ENCODE measurements at places on chromosomes 13 and 19.
A peak's percentile ranks its signal among the peaks of the same experiment; 100 is the strongest.

DNA sequence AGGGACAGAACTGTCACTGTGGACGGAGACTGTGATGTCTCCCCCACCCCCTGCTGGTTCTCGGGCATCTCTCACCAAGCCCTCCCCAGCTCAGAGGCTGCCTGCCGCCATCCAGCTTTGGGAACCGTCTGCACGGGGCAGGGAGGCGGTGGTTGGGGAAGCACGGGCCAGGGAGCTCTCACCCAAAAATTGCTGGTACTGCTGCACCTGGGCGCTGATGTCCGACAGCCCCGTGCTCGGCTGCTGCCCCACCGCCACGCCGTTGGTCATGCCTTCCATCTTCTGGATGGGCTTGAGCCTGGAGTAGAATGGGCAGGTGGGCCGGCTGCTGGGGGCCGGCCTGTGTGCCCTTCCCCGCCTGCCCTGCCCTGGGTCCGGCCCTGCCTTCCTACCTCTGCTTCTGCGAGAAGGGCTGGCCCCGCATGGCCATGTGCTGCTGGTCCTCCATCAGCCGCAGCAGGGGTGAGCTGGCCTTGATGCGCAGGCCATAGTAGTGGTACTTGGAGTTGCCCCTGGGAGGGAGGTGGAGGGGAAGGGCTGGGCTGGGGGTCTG lies 16.1 kb downstream of the DCAF15 start:
- DNase-seq: no peak

GRCh38 chr13:106499896-106500295 lies 35.6 kb downstream of the EFNB2 start:
- DNase-seq: peak; percentile 54

- peak; percentile 44 for DNase-seq
Measured at GRCh38 chr13:106566641-106567473, 1.1 kb downstream of the ARGLU1 start.

- no peak for DNase-seq
Measured at GRCh38 chr19:41367848-41368301, 3.9 kb upstream of the B9D2 start.

DNA sequence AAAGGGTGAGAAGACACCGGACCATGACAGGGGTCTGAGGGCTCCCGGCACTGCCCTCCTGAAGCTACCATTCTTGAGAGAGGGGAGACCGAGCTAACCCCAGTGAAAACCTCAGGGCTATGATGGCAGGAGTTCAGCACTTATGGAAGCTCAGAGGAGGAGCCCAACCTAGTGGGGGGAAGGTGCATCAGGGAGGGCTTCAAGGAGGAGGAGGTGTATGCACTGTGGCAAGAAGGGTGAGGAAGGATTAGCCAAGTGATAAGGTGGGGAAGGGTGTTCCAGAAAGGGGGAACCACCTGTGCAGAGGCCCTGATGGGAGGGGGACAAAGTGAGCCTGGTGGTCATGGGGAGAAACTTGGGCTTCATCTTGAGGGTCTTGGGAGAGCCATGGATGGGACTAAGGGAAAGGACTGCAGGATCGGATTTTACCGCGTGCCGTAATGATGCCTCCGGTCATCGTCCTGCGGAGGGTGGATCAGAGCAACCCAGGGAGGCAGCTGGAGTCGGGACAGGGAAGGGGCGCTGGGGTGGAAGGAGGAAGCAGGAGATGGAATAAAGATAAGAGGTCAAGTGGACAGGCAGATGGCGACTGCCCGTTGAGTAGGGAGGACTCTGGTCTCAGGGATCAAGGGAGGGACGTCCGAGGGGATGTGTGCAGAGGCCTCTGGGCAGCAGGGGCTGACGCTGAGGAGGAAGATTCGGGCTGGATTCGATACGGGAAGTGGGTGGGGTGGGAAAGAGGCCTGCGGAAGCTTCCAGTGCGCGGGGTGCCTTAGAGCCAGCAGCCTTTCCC lies 13.3 kb upstream of the PSMD8 start:
- DNase-seq: no peak

DNA sequence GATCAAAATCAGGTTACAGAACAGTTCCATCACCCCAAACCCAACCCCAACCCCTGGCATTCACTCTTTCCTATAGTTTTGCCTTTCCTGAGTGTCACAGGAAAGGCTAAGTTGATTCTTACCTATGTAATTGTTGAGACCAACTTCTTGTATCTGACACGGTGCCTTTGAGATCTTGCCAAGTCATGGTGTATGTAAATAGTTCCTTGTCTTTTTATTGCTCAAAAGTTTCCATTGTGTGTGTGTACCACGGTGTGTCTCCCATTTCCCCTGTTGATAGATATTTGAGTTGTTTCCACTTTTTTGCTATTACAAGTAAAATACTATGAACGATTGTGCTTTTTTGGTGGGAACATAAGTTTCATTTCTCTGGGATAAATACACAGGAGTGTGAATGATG lies 3.3 kb upstream of the IGFL2 start:
- no peak for DNase-seq

GRCh38 chr13:94878602-94879165 lies 166.3 kb upstream of the SOX21 start:
- no peak for DNase-seq

DNA sequence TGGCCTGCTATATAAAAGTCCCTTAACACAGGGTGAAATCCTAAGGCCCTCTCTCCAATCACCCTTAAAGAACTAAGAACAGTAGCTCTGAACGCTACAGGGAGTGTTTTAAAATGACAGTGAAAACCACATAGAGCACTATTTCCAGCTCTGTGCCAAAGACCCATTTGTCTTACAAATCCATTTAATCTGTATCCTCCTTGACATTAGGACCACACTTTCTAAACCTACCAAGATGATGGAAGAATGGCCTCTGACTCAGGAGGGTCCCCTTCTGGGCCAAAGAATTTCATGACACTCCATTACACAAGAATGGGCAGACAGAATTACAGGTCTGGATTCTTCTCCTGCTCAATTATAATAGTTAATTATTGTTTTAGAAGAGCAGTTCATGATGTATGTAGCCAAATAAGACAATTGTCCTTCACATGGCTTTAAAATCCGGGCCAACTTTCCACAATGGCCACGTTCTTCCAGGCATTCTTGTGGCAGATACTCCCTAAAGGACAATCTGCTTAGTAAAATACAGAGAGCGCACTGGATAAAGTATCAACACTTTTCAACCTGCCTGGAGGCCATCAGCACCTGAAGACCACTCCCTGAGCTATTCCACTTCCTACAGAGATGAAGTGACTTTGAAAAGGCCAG lies 61.0 kb downstream of the STK24 start:
- DNase-seq: no peak

Measured in globus pallidus (tissue), 1 donor.